ENCODE measurements at places on chromosomes 2 and 18. TPM values are rescaled to one million over a fixed set of nuclear protein-coding genes. Genes with fewer than 3 reads are reported as not detected.

The HAAO gene
- 0.25 TPM for total RNA-seq

The ARHGAP25 gene
- 1.1 TPM for total RNA-seq

The REEP1 gene
- 0.11 TPM for total RNA-seq

The PRKAG3 gene
- not detected for total RNA-seq

The PLCD4 gene
- total RNA-seq, result 2.6 TPM

The CFC1 gene
- total RNA-seq, result not detected

The SLC23A3 gene
- 2.5 TPM for total RNA-seq

The C1QL2 gene
- total RNA-seq, result not detected

The AKAIN1 gene
- not detected for total RNA-seq

The SERPINB3 gene
- not detected for total RNA-seq

The ZNF892 gene
- 4.5 TPM for total RNA-seq

The FSIP2 gene
- 0.22 TPM for total RNA-seq

The KLHL41 gene
- total RNA-seq, result 0.33 TPM

The CXCR2 gene
- not detected for total RNA-seq

The LDLRAD4 gene
- 0.22 TPM for total RNA-seq

The FAP gene
- 269 TPM for total RNA-seq

The NEURL3 gene
- total RNA-seq, result not detected

The SLC5A6 gene
- 30.4 TPM for total RNA-seq

The EFHD1 gene
- not detected for total RNA-seq

The ACAA2 gene
- 19.5 TPM for total RNA-seq

The FBXO15 gene
- 1.1 TPM for total RNA-seq

The EVA1A gene
- 35.9 TPM for total RNA-seq

The GRHL1 gene
- total RNA-seq, result 0.37 TPM

The IRS1 gene
- total RNA-seq, result 21.6 TPM

The MARS2 gene
- total RNA-seq, result 3.1 TPM

The SP140 gene
- 2.6 TPM for total RNA-seq

The LCLAT1 gene
- 24.5 TPM for total RNA-seq

The ST6GAL2 gene
- total RNA-seq, result 0.11 TPM

The RRM2 gene
- total RNA-seq, result 76.0 TPM

The AMER3 gene
- total RNA-seq, result not detected

The AQP12B gene
- not detected for total RNA-seq

The ST8SIA5 gene
- under 0.01 TPM for total RNA-seq

The ZNF804A gene
- total RNA-seq, result 11.5 TPM

The UBR3 gene
- total RNA-seq, result 51.0 TPM

The DTNB gene
- total RNA-seq, result 3.9 TPM

The ABCG8 gene
- not detected for total RNA-seq

The RUFY4 gene
- not detected for total RNA-seq

The CETN1 gene
- not detected for total RNA-seq

The LYG1 gene
- 0.22 TPM for total RNA-seq

The SLC4A1AP gene
- 36.9 TPM for total RNA-seq

The CFAP65 gene
- total RNA-seq, result not detected

The SLC39A10 gene
- 81.9 TPM for total RNA-seq

The GATA6 gene
- total RNA-seq, result 15.2 TPM

The PLB1 gene
- total RNA-seq, result 3.1 TPM
